Ovary (tissue), 10 donors: ENCODE measurements at places on chromosomes 6 and 20. TPM values are rescaled to one million over a fixed set of nuclear protein-coding genes. Genes with fewer than 3 reads are reported as not detected.

IP6K3 gene
- 0.11 TPM for polyA plus RNA-seq

SYNDIG1 gene
- polyA plus RNA-seq: 2.0 TPM

MYB gene
- 1.0 TPM for polyA plus RNA-seq

KIF13A gene
- polyA plus RNA-seq: 38.0 TPM

GRCh38 chr20:50817776-50818172 lies 22.9 kb downstream of the BCAS4 start:
- DNase-seq: no peak

- DNase-seq: peak; percentile 55
These were observed 27.9 kb downstream of the SLC2A4RG start for GRCh38 chr20:63767456-63767855.

GRCh38 chr6:158744986-158745430 lies 74.2 kb downstream of the EZR start:
- DNase-seq: no peak
